Nephron progenitor cell (in vitro differentiated cells): ENCODE measurements at places on chromosomes 12 and 14.

DNA sequence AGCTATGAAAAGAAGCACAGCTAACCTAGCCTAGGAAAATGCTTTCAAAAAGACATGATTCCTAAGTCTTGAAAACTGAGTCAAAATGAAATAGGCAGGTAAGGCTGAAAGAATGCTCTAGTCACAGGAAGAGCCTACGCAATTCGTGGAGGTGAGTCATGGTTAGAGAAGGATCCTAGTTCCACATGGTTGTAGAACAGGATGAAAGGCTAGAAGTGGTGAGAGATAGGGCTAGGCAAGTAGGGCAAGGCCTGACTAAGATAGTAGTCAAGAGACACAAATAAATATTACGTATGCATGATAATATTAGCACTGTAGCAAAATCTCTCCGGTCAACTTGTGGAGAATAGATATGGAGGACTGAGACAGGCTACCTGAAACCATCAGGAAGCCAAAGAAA is 47.2 kb downstream of the PLCZ1 start:
- no peak for DNase-seq

GRCh38 chr12:66697404-66697803 is 18.5 kb upstream of the GRIP1 start:
- DNase-seq: no peak

DNA sequence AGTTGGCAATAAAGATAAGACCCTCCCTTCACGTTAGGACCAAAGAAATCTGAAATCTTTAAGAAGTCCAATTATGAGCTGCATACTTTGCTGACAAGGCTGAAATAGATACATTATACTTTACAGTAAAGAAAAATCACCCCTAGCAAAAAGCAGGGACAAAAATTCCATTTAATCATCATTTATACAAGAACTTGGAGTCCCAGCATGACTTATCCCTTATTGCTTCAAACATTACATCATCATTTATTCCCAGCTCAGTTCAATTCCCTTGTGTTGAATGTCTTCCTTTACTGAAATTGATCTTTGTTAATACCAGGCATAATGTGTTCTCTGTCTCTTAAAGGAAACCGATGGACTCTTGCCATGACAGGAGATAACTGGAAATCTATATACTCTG is 449.6 kb upstream of the CCDC196 start:
- DNase-seq: no peak

GRCh38 chr14:32183151-32184058 is 18.4 kb upstream of the RNU6-7 start:
- DNase-seq: no peak

DNA sequence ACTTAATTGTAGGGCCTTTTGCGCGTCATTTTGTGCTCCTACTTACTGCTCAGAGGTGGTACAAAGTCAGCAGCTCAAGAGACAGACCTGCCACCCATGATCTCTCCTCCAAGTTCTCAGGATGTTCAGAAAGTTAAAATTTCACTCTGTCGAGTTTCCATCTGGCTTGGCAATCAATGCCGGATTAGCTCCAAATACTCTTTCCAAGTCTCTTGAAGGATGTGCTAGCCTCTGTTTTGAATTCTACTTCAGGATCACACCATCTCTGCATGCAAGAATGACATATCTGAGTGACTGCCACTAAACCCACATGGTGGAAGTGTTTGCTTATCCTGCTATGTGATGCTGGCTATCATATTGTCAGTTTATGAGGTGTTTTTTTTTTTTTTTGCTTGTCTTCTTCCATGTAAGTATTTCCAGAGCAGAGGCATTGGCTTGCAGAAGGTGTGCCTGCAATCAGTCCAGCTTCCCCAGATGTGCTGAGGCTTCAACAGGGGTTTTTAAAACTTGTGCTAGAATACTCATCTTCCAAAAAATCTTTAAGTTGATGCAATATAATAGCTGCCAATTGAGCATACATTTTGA is 125.6 kb downstream of the RGS6 start:
- no peak for DNase-seq

DNA sequence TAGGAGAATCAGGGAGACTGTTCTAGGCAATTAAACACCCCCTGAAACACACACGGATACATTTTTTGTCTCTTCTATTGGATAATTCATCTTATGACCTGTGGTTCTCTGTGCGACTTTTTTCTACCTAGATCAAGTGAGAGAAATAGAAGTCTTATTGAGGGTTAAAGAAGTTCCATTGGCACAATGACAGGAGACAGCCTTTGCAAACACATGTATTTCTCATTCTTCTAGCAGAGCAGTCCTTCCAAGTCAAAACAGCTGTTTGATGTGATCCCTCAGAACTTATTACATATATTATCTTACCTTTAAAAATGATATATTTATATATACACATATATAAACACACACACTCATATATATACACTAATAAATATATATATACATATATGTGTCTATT is 496.7 kb downstream of the SLC6A15 start:
- DNase-seq: no peak

GRCh38 chr12:69189378-69189978 is 49.9 kb upstream of the CPSF6 start:
- DNase-seq: no peak

GRCh38 chr14:65502676-65503124 is 90.2 kb downstream of the FUT8 start:
- DNase-seq: no peak

GRCh38 chr12:5914387-5915149 is 30.5 kb downstream of the ANO2 start:
- DNase-seq: no peak

DNA sequence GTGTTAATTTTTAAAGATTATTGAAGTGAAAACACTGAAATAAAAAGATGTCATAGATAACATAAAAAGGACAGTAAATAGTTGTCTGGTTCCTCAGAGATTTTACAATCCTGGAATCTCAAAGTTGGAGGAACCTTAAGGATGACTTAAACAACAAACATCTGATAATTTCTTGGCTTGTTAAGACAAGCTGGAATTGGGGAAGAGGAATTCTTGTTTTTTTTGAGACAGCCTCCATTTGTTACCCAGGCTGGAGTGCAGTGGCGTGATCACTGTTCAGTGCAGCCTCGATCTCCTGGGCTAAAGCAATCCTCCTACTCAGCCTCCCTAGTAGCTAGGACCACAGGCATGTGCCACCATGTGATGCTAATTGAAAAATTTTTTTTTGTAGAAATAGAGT is 2.3 kb downstream of the ZNF410 start:
- no peak for DNase-seq

GRCh38 chr14:24042746-24043145 is 9.1 kb upstream of the CARMIL3 start:
- DNase-seq: no peak

- no peak for DNase-seq
Measured at GRCh38 chr14:63345826-63346225, 27.1 kb upstream of the GPHB5 start.

DNA sequence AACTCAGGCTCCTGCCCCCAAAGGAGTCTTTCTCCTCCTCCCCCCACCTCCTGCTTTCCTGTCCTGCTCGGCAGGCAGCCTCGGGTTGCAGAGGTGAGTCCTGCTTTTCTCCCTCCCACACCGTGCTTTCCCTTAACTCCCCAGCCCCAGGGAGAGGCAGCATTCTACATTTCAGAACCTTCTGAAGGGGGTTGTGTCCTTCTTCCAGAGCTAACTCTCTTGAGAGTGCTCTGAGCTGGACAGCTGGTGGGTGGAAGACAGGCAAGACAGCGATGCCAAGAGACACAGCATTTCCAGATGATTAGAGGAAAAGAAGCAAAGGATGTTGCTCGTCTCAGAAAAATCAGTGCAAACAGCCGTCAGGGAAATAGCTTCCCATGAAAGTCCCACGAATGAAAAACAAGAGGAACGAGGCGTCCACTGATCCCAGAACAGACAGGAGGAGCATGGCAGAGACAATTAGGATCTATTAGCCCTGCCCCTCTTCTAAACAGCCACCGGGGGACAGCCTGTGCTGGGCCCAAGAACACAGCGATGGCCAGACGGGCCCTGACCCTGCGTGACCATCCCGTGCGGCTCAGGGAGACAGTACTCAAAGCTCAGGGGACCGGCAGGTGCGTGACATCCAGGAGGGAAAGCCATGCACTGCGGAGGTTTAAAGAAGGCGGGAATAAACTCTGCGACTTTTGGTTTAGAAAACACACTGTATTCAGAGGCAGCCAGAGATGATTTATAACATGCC is 216.5 kb upstream of the RTL1 start:
- no peak for DNase-seq

- DNase-seq: no peak
Measured at GRCh38 chr12:57606399-57606798, 1.8 kb downstream of the DTX3 start.

DNA sequence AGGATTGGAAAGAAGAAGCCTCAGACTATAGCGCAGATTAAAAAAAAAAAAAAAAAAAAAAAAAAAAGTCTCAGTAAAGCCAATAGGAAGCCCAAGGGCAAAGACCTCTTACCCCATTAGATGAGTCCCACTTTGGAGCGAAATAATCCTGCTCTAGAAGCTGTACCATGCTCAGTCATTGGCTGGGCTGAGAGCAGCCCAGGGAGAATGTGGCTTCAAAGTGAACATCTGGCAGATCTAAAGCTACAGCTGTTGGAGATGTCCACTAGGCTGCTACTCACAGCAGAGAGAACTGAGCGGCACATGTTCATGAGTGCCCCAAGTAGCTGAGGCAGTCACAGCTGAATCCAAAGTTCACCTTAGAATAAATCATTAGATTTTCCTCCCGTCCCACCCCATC is 560.9 kb downstream of the MED13L start:
- DNase-seq: no peak

DNA sequence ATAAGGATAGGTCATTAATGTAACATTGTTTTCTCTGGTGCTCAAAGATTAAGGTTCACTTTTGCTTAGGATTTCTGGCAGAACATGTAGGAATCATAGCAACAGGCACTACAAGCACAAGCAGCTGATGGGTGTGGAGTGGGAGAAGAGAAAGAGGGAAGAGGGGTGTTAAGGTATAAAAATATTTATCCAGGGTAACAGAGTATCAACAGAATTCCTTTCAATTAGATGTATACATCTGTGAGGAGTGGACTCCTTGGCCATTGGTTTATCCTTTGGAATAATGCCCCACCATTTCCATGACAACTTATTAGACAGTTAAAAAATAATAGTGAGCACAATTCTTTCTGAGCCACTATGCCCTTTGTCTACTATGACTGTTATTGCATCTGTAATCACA is 388.3 kb upstream of the DDHD1 start:
- DNase-seq: no peak

GRCh38 chr12:6819106-6820030 is 2.3 kb upstream of the GPR162 start:
- DNase-seq: no peak

DNA sequence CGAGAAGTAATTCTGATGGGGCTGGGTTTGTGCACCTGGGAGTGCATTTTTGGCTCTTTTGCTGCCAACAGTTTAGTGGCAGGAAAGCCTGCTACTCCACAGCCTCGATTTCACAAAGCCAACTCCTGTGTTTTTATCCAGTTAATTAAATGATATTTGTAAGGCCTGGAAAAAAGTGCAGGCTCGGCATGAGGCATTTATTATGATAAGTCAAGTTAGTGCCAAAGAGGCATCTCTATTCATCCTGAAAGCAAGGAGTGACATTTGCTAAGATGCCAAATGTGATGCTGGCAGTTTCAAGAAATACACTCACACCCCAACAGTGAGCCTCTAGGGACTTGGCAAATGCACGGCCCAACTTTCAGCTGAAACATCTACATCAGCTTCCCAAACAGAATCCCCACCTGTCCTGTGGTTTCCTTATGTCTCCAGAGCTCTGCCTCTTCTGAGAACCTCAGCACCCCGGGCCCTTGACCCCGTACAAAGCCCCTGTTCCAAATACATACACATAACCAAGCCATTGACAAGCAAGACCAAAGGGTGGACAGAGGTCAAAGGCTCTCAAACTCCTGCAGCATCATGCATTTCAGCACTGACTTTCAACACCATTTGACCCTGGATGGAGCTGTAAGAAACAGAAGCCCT is 955.1 kb upstream of the TMEM132C start:
- no peak for DNase-seq

- DNase-seq: no peak
Measured at GRCh38 chr14:69291891-69292561, 32.1 kb downstream of the GALNT16 start.

GRCh38 chr14:103716091-103716801 is 636 bp downstream of the ZFYVE21 start:
- no peak for DNase-seq

DNA sequence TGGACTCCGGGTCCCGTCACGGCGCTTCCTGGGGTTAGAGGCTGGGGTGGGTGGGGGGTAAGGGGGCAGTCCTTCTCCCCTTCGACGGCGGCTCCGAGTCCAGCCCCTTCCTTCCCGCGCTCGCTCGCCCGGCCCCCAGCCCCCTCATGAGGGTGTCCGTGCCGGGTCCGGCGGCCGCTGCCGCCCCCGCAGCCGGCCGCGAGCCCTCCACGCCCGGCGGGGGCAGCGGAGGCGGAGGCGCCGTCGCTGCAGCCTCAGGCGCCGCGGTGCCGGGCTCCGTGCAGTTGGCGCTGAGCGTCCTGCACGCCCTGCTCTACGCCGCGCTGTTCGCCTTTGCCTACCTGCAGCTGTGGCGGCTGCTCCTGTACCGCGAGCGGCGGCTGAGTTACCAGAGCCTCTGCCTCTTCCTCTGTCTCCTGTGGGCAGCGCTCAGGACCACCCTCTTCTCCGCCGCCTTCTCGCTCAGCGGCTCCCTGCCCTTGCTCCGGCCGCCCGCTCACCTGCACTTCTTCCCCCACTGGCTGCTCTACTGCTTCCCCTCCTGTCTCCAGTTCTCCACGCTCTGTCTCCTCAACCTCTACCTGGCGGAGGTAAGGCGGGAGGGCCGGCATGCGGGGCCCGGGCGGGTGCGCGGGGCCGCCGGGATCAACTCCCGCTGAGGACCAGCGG is 500 bp downstream of the GPR137C start:
- peak; percentile 64 for DNase-seq
